ENCODE measurements at places on chromosomes 11 and 22. TPM values are rescaled to one million over a fixed set of nuclear protein-coding genes. Genes with fewer than 3 reads are reported as not detected.

OR4A16 gene
- not detected for polyA plus RNA-seq

ART1 gene
- polyA plus RNA-seq: not detected

ADAMTS8 gene
- polyA plus RNA-seq: 1.8 TPM

GRCh38 chr11:124339396-124340141 is 19.6 kb upstream of the OR8D2 start:
- no peak for DNase-seq

GRCh38 chr22:19755145-19755710 is 5.3 kb upstream of the TBX1 start:
- DNase-seq: no peak

DNA sequence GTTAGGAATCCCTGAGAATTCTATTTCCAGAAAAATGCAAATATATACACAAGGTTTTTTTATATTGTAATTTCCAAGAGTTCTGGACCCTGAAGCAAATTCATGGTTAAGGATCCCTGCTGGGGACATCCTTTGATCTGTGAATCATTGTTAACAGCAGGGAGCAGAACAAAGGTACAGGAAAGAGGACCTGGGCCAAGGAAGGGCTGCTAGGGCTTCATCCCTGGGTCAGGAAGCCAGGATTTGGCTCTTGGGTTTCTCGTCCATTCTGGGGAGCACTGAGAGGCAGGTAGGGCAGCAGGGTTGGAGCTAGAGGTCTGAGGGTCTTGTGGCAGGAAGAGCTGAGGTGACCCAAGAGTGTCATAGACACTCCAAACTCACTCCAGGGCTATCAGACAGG is 10.2 kb upstream of the OAF start:
- no peak for DNase-seq

LYVE1 gene
- 22.9 TPM for polyA plus RNA-seq

- no peak for DNase-seq
These were observed 120.8 kb upstream of the CHORDC1 start for GRCh38 chr11:90343673-90344072.

Measured in ovary (tissue), 10 donors.